ENCODE measurements at places on chromosomes 2 and 18.

- no peak for DNase-seq
Measured at GRCh38 chr2:129915303-129915840, 64.1 kb upstream of the RAB6C start.

DNA sequence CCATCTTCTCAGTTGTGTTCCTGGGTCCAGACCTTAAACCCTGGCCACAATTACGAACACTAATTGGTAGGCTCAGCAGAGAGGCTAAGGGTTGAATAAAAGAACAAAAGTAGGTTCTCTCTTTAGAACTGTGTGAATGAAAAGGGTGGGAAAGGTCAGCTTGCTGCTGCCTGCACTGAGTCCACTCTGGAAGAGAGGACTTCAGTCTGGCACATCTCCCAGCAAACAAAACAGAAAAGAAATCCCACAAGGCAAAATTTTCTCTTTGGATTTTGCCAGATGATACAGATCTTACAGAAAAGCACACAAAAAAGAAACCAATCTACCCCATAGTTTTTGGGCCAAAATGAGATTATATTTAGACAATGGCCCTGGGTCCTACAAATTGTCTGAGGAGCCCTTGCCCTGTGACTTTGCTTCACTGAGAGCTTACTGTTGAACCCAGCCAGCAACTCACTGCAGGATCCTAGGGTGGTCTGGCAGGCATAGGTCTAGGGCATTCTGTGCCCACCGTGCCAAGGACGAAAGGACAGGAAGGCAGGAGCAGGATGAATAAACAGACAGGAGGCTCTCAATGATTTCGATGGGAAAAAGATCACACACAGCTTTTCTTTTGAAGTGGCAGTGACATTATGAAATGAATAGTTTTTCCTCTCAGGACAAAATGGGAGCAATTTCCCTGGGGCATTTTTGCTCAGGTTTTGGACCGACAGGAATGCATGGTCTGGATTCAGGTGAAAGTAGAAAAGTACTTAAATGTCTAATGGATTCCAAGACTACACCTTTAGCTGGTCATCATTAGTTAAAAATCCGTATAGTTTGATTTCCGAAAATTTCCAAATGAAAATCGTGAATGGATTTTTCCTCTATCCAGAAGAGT is 68.4 kb upstream of the STAM2 start:
- no peak for DNase-seq

DNA sequence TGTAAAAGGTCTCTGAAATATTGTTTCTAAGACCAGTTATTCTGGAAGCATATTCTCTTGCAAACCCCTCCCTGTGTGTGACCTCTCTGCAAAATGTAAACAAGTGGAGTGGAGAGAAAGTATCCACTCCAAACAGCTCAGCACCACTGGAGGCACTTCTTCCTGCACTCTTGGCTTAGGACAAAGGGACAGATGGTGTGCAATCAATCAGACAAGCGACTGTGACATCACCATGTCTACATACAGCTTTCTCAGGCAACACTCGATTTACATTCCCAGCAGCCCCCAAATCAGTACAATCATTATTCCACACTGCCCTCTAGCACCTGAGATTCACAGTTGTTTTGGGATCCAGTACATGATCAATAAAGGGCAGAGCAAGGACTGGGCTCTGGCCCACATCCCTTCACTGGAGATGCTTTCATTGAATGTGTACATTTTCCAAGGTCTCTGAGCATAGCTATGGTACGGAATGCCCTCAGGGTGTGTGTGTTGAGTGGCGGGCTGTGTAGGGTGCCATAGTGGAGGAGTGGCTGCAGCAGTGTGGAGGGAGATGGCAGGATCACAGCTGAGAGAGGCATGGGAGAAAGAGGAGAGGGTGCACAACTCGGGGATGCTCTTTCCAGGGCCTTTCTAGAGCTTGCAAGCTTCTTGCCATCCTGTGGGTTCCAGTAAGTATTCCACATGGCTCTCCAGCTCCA is 311.8 kb upstream of the ST6GAL2 start:
- no peak for DNase-seq

DNA sequence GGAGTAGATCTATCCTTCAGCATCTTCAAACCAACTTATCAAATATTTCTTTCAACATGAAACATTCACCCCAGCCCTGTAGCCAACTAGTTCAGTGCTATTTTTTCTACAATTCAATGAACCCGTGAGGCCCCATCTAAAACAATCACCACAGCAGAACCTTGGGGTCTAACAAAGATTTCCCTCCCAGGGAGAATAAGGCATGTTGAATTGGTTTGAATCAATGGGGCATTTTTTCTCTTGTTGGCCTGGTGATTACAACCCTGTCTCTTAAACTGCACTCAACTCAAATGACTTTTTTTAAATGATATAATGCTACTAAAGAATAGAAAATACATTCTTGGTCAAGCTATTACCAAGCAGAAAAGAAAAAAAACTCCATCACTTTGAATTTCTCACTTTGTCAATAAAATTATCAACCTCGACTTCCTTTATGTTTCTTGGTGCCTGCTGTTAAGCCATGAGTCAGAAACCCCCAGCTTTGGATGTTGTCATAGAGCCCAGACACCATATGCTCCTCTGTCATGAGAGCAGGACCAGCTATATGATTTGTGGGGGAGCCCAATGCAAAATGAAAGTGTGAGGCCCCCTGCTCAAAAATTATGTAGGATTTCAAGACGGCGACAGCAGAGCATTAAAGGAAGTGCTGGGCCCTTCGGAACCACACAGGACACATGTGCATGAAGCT is 282.4 kb downstream of the MEIS1 start:
- DNase-seq = no peak

- DNase-seq = no peak
Measured at GRCh38 chr2:44774826-44775492, 166.5 kb upstream of the SIX3 start.

DNA sequence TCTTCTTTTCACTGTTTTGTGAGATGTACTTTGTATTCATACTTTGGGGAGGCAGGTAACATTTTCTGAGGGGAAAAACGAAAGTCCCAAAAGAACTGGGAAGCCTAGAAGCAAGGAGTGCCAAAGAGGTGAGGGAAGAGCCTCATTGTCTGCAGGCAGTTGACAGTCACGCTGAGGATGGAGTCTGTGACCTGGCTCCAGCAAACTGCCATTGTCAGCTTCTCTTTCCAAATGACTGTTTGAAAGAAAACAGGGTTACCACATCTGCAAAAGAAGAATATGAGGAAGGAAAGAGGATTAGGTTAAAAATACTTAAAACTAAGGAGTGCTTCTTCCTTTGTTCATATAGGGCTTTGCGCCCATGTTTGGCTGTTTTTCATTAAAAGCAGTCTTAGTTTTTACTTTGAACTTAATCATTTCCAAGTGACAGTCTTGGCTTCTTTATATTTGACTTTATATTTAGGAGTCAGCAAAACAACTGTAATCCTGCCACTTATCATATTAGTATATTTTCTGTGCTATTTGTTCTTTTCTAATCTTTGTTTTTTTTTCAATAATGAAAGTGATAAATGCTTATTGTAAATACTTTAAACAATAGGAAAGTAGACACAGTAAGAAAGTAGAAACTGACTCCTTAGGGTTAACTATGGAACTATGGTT is 35.0 kb downstream of the CERS6 start:
- no peak for DNase-seq

DNA sequence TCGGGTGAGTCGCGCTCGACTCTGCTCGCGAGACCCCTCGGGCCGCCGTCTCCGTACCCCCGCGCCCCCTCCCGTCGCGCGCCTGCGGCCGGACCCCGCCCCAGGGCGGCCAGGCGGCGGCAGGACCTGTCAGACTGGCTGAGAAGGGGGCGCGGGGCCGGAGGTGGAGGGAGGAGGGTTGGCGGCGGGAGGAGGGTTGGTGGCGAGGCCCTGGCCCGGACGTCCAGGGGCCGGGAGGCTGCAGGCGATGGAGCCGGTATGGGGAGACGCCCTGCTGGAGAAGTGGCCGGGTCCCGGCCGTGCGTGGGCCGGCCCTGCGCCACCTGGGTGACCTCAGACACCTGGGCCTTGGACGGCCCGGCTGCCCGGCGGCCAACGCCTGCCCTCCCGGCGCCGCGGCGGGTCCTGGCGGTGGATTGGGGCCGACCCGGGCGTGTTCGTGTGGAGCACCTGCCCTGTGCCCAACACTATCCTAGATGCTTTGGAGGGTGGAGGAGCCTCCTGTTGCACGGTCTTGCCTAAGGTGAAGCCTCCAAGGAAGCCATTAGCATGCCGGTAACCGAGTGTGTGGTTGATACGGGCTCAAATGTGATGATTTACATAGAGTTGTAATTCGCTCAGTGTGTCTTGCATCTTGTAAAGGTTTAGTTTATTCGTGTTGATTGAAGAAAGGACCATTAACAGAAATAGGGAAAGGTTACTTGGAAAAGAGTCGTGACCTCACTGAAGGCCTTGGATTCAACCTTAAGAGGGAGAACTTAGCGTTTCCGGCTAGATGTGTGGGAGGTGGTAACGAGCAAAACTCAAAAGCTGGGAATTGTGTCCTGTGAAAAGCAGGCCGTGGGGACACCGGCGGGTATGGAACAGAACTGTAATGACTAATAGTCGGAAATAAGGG is 550 bp downstream of the MYL12B start:
- no peak for DNase-seq

GRCh38 chr2:64839844-64840243 is 149.4 kb upstream of the SLC1A4 start:
- DNase-seq = no peak

DNA sequence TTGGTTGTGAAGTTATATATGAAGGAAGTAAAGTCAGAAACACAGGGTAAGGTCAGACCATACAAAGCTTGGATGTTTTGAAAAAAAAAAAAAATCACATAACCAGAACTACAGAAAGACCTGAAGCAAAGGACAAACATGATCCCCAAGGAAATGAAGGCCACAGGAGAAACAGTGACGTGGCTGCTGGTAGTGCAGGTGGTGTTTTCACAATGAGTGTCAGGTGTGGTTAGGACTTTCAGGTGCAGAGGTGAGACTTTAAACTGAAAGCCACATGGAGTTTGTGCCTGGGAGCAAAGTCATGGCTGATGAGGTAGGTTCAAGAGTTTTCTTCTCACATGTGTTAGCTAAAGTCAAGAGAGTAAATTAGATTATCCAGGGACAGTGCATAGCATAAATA is 270.7 kb downstream of the PIEZO2 start:
- no peak for DNase-seq

DNA sequence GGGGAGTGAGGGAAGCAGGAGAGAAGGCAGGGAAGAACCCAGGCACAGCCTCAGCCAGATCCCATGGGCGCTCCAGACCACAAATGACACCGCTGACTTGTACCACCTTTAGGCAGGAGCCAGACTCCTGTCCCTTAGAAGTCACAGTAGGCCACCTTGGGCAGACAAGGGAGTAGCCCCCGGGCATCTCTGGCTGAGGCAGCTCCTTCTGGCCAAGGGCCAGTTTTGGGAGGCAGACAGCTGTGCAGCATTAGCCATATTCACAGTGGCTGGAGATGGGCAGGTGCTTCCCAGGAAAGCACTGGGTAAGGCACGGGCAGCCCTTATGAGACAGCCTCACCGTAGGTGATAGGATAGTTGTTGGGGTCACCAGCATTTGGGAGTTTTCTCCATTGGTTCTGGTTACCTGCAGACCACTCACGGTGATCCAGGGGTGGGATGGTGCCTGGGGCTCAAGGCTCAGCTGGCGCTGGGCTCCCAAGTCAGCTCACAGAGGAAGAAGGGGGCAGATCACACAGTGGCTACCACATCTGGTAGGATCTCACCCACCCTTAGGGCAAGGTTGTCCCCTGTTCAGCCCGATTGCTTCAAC is 2.1 kb downstream of the ASTL start:
- no peak for DNase-seq

DNA sequence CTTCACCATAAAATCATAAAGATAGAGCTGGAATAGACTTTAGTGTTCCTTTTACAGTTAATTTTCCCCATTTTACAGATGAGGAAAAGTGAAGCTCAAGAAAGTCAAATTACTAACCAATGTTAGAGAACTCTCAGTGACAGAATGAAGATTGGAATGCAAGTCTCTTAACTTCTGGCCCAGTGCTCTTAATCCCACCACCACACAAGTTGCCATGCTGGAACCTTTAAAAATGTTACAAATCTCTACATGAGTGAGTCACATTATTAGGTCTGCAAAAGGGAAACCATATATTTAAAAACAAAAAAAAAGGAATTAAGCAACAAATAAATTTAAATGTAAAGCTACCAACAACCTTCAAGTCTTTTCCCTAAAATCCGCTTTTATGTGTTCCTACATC is 3.5 kb downstream of the NCKAP1 start:
- DNase-seq = no peak

- no peak for DNase-seq
Measured at GRCh38 chr2:236940497-236940896, 145.2 kb upstream of the COPS8 start.

DNA sequence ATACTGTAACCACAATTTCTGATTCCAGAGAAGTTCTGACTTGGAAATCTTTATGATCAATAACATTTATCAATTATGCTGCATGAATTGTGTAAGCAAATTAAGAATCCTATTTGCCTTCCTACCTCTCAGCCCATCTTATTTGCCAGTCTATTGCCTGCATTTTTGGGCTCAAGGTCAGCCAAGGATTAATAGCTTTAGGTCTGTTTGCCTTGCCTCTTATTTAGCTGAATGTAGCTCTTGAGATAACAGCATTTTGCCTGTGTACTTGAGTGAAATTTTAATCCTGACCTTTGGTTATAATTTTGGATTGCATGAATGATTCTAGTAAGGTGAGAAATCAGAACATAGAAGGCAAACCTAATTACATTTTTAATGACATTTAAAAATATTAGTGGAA is 51.2 kb downstream of the MYO3B start:
- DNase-seq = no peak

DNA sequence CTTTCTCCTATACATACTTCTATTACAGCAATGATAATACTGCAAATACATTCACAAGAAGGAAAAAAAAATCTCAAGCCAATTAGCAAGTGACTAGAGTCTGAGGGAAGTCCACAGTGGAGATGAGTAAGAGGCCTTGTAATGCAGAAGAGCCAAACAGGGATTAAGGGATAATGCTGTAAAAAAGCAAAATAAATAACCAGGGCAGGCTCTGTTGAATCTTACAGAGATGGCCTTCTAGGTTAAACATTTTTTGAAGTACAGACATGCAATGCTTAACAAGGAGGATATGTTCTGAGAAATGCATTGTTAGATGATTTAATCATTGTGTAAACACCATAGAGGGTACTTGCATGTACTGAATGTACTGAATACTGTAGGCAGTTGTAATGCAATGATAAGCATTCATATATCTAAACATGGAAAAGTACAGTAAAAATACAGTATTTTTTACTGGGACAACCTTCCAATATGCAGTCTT is 122.1 kb upstream of the RMDN2 start:
- DNase-seq = no peak

- no peak for DNase-seq
Measured at GRCh38 chr2:72895759-72896281, 8.6 kb downstream of the SPR start.

- no peak for DNase-seq
Measured at GRCh38 chr2:162537651-162538050, 193.7 kb downstream of the GCA start.

DNA sequence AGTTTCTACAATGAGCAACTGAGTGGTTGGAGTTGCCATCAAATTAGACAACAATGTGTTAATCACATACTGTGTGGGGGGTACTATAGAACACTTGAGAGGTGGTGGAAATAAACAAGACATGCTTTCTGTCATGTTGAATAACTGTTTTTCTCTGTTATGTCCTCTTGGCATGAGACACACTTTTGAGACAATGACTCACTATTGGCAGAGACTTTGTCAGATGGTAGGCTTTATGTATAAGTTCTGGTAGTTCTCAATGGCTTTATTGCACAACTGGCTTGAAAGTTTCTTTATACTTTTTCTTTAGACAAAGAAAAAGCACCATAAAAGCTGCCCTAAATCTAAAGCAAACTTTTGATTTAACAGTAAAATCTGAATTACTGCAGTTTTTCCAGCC is 578.7 kb downstream of the ADCYAP1 start:
- no peak for DNase-seq

Measured in CMK (cell line).